ENCODE measurements at places on chromosomes 5 and 9.

- no peak for DNase-seq
Observed at GRCh38 chr9:105979290-105979689, 284.9 kb downstream of the TMEM38B start.

DNA sequence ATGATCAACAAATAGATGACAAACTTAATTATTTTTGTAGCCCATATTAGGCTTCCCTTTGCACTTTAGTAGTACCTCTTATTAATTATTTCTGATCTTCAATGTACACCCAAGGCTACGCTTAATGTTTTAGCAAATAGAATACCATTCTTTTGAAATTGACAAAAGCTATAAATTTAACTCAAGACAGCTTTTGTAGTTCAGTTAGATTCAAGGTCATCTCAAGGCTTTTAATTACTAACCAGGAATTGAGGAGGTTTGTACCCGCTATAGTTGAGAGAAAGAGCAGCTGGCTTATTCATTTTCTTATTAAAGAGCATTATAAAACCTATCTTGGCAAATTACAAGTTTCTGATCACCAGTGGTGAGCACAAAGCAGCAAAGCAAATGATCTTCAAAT lies 15.1 kb downstream of the NR6A1 start:
- DNase-seq = no peak

GRCh38 chr5:138455232-138455930 lies 9.9 kb upstream of the EGR1 start:
- DNase-seq = no peak

DNA sequence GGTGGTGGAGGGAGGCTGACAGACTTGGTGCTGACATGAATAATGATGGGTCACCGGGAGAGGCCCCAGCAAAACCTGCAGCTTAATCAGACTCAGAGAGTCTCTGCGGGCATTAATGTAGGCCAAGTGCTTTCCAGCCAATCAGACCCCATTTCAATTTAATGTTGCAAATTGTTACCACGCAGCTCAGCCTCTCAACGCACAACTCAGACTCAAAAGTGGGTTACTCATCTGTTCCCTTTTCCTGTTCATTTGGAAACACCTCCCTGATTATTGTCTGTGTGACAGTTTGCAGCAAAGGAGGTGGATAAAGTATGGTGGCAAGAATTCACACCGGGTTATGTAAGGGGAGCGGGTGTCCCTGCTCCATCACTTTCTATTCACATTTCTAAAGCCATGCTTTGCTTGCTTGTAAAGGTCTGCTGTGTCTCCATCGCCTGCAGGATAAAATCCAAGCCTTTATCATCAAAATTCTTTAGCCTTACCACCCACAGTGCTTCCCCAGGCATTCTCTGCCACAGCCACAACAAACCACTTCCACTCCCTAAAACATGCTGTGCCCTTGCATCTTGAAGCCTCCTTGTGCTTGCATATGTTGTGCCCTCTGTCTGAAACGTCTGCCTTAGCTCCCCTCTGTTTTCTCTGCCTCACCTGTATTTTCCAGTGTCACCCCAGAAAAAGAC lies 156.5 kb downstream of the ASTN2 start:
- DNase-seq = no peak

DNA sequence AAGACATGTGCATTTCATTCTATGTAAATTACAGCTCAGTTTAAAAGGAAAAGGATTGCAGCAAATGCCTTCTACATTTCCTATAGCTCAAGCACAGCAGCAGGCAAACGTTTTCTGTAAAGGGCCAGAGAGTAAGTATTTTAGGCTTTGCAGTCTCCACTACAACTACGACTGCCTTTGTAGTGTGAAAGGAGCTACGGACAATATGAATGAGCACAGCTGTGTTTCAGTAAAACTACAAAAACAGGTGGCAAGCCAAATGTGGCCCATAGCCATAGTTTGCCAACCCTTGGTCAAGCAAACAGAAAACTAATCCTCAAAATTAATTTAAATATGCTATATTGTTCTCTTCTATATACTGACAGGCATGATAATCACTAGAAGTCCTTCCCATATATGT lies 7.2 kb downstream of the PTBP3 start:
- DNase-seq = no peak

DNA sequence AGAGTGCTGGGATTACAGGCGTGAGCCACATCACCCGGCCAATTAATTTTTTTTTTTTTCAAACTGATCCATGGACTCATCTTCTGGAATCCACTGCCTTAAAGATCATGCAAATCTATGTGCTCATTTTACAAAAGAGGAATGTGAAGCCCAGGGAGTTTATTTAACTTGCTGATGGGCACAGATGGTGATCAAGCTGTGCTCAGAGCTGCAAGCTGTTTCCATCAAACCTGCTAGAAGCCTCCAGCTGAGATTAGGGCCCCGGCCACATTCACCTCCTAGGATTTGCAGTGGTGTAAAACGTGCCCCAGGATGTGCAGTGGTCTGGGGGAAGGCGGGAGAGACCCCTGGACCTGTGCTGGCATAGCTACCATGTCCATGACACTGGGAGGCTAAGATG lies 56.1 kb upstream of the TUT7 start:
- no peak for DNase-seq

- no peak for DNase-seq
Observed at GRCh38 chr5:30808996-30809395, 384.5 kb upstream of the CDH6 start.

Measured in activated CD4-positive, alpha-beta T cell treated with anti-CD3 and anti-CD28 coated beads, Interleukin-2, amount 10 ng/mL, durations not matched to agents 7 days and 5 days (primary cell).